ENCODE measurements at places on chromosomes 7 and 10.

DNA sequence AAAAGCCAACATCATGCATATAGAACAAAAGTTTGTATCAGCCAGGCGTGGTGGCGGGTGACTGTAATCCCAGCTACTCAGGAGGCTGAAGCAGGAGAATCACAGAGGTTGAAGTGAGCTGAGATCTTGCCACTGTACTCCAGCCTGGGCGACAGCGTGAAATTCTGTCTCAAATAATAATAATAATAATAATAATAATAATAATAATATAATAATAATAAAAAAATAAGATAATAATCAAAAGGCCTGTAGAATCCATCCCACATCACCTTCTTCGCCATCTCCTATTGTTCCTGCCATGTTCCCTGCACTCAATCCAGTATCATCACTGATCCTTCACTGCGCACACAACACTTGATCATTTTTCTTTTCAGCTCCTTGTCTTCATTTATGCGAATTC is 619.3 kb upstream of the ADARB2 start:
- no peak for DNase-seq

GRCh38 chr10:116076621-116077020 is 196.4 kb downstream of the GFRA1 start:
- no peak for DNase-seq

DNA sequence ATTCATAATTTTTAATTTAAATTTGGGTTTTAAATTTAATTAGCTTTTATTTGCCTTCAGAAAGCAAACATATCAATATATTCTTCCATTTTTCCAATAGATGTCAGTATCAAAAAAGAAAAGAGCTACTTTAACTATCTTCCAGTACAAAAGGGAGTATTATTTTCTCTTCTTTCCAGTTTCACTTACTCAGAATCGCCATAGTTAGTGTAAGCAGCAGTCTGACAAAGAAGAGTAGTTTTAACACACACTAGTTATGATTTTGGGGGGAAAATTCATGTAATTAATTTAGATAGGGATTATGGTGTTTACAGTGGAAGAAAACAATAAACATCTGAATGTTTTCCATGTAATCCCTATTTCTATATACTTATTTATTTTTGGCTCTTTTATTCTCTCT is 272.6 kb upstream of the DGKB start:
- peak; percentile 17 for DNase-seq

- DNase-seq: no peak
Measured at GRCh38 chr7:87580636-87581035, 20.0 kb downstream of the ABCB1 start.

GRCh38 chr10:15120523-15120922 is 23.4 kb downstream of the RPP38 start:
- DNase-seq: no peak

DNA sequence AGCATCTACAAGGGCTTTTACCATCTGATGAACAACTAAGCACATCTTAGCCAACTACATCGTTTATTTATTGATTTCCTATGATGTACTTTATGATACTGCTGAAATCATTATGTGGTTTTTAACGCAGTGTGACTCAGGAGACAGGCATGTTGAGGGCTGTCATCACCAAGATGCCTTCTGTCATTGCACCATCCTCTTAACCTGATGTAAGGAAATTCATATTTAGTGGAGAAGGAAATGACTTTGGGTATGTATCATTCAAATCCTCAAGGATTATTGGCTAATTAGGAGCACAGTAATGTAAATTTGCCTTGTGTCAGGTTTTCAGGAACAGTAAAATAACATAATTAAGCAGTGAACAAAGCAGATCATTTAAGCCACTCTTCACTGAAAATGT is 138.5 kb upstream of the MGMT start:
- no peak for DNase-seq

- no peak for DNase-seq
Measured at GRCh38 chr7:46202379-46202778, 281.3 kb upstream of the IGFBP3 start.

DNA sequence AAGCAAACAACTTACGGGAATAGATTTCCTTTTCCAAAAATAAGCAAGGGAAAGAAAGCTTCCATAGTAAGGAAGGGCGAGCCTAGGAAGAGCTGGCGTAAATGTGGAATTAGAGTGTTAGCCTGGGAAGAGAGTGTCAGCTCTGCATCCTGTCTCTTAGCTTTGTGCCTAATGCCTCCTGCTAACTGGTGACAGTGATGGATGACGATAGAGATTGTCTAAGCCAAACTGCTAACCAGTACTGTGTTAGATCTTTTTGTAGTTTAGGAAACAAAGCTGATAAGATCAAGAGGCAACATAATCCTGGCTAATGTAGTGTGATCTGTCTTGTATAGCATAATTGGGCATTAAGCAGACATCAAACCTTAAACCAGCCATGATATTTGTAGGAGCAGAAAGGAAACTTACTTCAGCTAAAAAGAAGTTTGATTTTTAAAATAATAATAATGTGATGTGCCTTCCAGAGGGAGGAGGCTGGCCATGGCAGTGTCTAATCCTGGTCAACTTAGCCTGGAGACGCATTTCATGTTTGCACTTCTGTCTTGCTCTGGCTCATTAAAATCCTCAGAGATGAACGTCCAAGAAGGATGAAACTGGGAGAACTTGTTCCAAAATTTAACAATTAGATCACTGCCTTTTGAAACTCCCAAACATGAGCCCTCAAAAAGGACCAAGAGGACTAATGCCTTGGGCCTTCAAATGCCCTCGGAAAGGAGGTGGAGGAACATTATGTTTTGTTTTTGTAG is 85.1 kb downstream of the FAM204A start:
- DNase-seq: no peak

DNA sequence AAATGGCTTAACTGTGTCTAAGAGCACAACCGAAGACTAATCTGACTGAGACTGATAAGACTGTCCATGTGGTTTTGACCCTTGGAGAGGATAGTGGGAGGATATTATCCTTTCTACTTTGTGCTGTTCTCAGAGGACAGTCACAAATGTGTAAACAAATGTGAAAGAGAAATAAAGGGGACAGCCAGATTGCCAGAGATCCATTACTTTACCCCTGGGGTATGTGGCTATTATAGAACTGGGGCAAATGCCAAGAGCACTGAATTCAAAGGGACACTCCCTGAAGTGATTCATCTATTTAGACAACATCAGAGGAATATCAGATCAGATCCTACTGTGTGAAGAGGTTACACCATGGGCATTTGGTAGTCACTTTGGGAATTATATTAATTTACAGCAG is 154.7 kb downstream of the RNLS start:
- DNase-seq: peak; percentile 95

GRCh38 chr7:50621973-50622490 is 56.8 kb upstream of the DDC start:
- no peak for DNase-seq

- no peak for DNase-seq
Measured at GRCh38 chr7:12327922-12328321, 75.7 kb downstream of the VWDE start.

DNA sequence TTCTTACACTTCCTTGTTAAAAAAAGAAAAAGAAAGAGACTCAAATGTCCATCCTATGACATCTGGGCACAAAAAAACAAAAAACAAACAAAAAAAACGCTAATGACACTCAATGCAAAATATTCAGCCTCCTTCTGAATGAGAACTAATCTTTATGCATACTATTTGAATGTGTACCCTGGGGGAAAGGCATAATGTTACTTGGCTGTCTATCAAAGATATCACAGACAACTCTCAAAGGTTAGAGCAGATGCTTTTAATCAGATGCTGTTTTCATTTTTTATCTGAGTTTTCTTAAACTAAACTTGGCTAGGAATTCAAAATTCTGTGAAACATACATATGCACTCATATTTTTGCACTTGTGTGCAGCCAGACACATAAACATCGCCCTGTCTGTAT is 745.8 kb downstream of the CNTNAP2 start:
- DNase-seq: no peak

GRCh38 chr7:98088109-98088508 is 18.6 kb upstream of the LMTK2 start:
- DNase-seq: no peak

GRCh38 chr7:69839782-69840181 is 241.5 kb downstream of the AUTS2 start:
- no peak for DNase-seq

DNA sequence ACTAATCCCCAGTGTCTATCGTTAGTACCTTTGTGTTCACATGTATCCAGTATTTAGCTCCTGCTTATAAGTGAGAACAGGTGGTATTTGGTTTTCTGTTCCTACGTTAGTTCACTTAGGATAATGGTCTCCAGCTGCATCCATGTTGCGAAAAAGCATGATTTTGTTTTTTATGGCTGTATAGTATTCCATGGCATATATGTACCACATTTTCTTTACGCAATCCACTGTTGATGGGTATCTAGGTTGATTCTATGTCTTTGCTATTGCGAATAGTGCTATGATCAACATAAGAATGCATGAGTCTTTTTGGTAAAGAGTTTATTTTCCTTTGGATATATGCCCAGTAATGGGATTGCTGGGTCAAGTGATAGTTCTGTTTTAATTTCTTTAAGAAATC is 59.1 kb downstream of the CH25H start:
- no peak for DNase-seq

DNA sequence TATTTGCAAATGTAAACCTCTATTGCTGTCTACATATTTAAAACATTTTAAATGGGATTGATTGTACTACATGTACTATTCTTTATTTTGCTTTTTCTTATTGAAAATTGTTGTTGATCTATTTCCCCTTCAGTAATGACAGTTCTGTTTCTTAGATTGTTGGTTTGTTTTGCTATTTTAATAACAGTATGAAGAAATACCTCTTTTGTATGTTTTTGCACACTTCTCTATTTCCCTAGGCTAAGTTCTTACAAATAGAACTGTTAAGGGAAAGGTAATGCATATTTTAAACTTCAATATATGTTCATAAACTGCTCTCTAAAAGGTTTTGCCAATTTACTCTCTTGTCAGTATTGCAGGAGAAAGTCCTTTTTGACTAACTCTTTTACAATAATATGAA is 195.0 kb upstream of the PRPS1L1 start:
- DNase-seq: no peak

GRCh38 chr7:75995052-75995471 is 667 bp upstream of the TMEM120A start:
- no peak for DNase-seq

DNA sequence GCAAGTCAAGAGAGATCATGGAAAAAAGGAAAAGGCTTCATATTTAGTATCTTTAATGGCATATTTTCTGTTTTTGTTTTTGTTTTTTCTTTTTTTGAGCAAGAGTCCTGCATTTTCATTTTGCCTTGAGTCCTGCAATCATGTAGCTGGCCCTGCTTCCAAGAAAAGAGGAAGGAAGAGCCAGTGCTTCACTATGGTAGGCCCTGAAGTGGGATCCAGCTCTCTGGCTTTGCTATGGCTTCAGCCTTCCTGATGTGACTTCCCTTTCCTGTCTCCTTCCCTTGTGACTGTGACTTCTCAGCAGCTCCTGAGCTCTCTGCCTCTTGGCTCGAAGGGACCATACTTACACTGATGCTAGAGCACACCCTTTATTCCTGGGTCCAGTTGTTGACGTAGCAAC is 512.3 kb downstream of the INHBA start:
- peak; percentile 4 for DNase-seq

DNA sequence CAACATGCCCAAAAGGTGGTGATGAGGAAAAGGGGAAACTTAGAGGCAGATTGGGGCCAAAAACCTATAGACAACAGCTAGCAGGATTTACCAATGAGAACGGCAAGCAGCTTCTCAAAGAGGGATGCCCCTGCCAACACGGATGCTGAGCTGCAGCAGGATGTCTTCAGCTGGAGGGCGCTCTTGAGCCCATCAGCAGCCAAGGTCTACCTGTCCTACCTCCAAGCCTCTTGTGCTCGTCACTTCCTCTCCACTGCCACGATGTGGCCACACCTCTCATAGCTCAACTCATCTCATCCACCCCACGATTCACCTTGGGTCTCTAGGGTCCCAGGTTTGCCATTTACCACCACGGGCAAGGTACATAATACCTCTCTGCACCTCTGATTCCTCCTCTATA is 36.5 kb downstream of the DLG5 start:
- DNase-seq: no peak

GRCh38 chr10:96814264-96814663 is 17.8 kb upstream of the LCOR start:
- no peak for DNase-seq

GRCh38 chr10:88190123-88190522 is 326.7 kb downstream of the PTEN start:
- DNase-seq: no peak

DNA sequence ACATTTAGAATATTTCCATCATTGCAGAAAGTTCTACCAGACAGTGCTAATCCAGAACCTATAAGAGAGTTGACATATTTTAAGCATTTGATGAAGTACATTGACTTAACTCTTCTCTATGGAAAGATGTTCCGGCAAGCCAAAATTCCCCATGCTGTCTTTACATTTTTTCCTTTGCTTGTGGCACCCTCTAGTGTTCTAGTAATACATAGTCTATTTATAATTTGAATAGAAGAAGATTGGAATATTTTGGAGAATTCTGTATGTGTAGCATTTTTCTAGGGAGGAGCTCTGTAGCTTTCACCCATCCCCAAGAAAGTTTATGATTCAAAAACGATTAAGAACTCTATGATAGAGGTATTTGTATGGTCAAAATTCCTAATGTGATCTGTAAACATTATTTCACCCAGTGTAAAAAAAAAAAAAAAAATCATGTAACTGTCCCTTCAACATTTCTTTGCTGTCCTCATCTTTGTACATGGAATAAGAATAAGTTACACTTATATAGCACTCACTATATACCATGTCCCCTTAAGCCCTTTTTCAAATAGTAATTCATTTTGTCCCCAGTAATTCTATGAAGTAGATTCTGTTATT is 33.2 kb downstream of the NRF1 start:
- DNase-seq: peak; percentile 54

DNA sequence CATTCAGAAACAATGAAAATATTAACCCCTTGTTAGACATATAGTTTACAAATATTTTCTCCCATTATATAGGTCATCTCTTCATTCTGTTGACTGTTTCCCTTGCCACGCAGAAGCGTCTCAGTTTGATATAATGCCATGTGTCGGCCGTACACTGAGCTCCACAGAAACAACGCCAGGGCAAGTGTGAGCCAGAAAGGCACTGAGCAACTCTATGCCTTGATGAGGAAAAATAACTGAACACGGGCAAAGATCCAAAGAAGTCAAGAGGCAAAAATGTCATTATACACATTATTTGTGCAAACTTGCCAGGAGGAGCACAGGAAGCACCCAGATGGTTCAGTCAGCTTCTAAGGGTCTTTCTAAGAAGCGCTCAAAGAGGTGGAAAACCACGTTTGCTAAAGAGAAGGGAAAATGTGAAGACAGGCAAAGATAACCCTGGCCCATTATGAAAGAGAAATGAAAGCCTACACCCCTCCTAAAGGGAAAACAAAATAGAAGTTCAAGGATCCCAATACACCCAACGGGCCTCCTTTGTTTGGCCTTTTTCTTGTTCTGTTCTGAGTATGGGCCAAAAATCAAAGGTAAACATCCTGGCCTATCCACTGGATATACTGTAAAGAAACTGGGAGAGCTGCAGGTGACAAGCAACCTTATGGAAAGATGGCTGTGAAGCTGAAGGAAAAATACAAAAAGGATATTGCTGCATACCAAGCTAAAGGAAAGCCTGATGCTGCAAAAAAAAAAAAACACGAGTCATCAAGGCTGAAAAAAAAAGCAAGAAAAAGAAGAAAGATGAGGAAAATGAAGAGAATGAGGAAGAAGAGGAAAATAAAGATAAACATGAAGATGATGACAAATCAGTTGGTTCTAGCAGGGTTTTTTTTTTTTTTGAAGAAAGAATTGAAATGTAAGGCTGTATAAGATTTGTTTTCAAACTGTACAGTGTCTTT is 15.5 kb downstream of the ARHGAP12 start:
- no peak for DNase-seq

Data from OCI-M1 (cell line).